GM12865 (cell line): ENCODE measurements at places on chromosomes 6 and 20.

DNA sequence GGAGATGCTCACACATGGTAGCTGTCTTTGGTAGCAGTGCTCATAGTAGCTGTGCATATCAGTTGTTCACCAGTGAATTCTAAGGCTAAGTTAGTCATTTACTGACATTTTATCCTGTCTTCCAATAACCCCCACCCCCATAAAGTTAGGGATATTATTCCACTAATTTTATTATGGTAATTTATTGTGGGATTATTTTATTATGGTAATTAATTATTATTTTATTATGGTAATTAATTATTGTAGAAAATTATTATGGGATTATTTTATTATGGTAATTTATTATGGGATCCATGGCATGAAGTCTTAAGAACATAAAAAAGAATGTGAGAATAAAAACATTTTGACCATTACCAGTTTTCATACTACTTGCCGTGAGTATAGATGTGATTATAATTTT, 406.5 kb downstream of the LAMA2 start:
- no peak for DNase-seq

DNA sequence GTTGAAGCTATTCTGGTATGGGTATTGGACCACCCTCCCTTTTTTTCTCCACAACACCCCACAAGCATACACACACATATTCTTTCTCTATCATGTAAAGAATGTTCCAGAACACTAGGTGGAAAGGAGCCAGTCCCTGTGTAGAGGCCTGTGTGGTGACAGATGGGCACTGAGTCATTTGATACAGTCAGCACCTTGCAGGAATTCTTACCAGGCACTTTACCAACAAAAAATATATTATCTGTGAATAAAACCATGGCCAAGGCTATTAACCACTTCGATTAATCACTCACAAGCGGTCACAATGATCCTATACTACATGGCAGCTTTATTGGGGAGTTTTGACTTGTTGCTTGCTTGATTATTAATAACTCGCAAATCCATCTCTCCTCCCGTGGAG, 149.5 kb downstream of the BFSP1 start:
- DNase-seq = no peak

GRCh38 chr20:60055740-60056139, 97.5 kb downstream of the CDH26 start:
- peak; percentile 13 for DNase-seq

DNA sequence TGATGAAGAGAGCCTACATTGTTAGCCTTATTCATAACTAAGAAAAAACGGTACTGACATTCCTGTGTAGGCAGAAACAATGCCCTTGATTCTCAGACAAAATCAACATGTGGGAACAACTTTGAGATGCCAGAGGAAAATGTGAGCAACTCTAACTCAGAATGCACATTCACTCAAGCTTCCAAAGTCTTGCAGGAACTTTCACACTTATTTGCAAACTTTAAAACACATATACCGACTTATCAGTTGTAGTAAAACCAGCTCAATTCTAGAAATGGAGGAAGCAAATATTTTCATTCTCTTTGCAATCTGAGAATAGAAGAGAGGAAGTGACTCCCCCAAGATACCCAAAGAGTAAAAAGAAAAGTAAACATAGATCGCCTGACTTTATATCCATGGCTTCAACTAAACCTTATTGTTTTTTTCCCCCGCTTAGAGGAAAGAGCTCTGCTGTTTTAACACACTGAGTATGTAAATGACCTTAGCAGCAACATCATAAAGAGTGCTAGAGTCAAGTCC, 117.6 kb downstream of the EPB41L2 start:
- DNase-seq = no peak

- no peak for DNase-seq
These were observed 273.0 kb downstream of the PLCB1 start for GRCh38 chr20:8404912-8405635.

DNA sequence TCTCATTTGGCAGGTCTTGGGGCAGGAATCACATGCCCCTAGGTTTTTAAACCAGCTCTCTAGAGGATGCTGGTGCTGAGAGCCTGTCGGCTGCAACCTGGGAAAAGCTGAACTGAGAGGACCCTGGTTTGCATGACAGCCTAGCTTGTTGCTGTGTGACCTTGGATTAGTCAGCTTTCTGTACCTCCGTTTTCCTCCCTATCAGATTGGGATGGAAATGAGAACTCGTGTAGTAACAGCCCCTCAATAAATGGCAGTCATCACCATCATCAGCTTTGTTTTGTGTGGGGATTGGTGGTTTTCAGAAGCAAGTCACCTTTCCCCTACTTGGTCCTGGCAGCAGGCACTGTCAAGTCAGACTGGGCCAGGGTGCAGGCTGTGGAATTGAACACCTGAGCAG, 75.2 kb upstream of the MYL9 start:
- no peak for DNase-seq

DNA sequence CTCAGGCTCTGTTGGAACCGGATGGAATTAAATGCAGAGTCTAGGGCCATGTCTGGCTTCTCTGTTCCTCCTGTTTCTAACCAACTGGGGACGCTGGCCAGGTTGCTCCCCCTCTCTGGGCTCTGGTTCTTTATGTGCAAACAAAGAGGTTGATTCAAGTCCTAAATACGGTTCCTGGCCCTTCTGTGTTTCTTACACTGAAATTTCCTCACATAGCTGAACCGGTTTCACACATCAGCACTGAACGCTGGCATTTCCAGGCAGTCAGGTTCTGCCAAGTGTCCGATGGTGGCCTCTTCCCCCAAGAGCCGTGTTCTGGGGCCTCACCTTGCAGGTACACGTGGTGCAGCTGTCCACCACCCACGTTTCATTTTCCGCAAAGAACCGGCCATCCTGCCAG, 13.5 kb downstream of the THBS2 start:
- DNase-seq = no peak

GRCh38 chr6:33840048-33840926, 36.5 kb upstream of the MLN start:
- peak; percentile 82 for DNase-seq

DNA sequence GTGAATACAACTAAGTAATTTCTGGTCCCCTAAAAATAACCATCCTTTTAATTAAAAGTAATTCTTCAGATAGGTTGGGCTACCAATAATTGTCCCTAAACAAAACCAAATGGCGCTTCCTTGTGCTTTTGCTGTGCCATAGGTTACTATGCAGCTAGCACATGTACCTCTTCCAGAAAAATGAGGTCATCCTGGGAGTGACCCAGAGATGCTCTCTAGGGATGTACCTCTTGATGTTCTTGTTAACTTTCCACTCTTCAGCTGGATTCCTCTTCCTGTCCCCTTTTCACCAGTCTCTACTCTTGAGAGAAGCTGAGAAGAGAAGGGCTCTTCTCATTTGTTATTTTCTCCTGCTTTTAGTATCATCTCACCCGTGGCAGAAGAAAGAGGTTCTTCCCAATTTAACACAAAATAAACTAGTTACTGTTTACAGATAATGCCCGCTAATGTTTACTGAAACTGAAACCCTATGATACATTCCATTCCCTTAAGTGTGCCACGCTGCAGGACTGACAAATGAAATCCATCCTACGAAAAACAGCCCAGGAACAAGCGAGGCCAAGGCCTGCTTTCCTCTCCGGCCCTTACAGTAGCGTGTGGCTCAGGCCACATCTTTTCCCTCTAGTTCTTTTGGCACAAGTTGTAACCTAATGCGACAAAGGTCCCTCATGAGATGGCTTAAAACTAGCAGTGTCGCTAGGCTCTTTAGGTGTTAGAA, 24.2 kb downstream of the MRS2 start:
- no peak for DNase-seq

DNA sequence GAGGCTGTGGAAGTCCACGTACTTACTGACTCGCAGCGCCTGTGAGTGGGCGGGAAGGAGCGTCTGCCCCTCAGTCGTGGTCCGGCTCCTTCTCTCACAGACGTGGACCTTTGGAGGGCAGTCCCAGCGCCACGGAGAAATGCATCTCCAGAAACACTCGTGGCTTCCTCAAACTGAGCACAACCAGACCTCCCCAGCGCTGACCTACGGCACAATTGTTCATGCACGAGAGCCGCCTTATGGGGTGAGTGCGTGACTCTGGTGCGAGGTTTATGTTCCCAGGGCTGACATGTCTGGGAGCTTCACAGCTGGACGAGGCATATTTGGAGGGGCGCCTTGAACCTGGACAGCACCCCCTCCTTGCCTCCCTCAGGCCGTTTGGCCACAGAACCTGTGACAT, 29.7 kb downstream of the FRMD1 start:
- no peak for DNase-seq

- no peak for DNase-seq
These were observed 25.8 kb downstream of the SMLR1 start for GRCh38 chr6:130852844-130853554.

DNA sequence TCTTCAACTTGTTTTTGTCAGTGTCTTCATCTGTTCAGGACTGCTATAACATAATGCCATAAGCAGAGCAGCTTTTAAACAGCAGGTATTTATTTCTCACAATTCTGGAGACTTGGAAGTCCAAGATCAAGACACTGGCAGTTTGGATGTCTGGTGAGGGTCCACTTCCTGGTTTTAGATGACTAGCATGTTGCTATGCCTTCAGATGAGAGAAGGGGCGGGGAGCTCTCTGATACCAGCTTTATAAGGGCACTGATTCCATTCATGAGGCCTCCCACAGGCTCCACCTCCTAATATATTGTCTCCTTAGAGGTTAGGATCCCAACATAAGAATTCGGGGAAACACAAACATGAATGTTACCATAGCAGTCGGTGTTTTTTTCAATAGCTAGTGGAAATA, 52.9 kb downstream of the FAM83B start:
- DNase-seq = peak; percentile 5

DNA sequence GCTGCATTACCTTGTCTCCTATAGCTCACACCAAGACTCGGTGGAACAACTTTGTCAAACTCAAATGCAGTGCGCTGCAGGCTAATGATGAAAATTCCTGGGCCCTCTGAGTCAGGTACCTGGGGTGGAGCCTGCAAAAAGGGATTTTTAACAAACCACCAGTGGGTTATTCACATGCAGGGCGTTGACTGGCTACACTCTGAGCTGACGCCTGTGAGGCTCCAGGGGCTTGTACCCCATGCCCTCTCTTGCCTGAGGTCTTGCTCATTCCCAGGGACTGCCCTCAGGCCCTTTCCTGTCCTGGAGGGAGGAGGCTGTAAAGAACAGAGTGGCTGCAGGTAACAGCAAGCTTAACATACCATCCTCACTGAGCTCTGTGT, 9.2 kb downstream of the GTSF1L start:
- DNase-seq = no peak

GRCh38 chr6:91276315-91276714, 689.4 kb upstream of the MAP3K7 start:
- DNase-seq = no peak
